ENCODE measurements at places on chromosomes 1 and 21.

DNA sequence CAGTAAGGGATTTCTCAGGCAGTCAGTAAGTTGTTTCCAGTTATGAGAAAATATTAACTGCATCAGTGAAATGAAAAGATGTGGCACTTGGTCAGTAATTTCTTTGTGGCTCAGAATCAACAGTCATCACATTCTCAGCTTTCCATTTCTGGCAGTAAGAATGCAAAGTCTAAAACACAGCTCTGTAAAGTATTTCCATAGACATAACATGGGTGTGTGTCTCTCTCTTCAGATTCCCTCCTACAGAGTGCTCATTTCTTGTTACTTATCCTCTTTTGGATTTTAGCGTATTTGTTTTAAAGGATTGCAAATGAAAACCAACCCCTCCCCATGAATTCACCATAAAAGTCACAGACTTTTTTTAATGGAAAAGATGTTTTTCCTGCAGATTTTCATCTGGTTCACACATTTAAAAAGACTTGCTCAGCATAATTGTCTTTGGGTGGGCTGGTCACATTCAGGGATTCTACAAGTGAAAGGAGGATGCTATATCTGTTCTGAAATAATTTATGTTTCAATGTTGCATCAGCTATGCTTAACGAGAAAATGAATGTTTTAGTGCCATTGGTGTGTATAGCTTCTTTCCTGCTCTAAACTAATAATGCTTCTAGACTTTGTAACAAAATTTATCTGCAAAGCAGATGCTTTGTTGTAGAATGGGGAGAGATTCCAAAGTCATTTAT lies 34.6 kb upstream of the CD55 start:
- no peak for DNase-seq

DNA sequence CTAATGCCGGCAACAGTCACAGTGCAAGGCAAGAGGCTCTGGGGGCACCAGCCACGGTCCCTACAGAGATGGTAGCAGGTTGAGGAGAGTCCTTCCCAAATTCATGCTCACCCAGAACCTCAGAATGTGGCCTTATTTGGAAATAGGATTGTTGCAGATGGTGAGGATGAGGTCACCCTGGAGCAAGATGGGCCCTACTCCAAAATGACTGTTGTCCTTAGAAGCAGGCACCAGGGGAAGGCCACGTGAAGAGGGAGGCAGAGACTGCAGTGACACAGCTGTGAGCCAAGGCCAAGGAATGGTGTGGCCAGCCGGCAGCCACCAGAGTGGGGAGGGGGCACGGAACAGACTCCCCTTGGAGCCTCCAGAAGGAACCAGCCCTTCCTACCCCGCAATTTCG lies 70.8 kb upstream of the CLDN14 start:
- no peak for DNase-seq

DNA sequence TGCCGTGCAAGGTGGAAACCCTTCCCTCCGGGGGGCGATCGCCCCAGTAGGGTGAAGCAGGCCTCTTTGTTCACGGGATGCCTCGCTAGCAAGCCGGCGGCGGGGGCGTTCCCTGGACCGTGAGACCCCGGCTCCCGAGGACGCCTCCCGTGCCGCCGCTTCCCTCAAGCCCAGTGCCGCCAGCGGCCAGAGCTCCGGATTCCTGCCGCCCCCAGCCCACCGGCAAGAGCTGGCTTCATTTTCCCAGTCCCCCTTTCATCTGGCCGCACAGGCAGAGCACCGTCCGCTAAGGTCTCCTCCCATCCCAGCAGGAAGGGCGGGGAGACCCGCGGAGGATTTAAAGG lies 16.3 kb downstream of the IER5 start:
- no peak for DNase-seq

- no peak for DNase-seq
These were observed 671 bp downstream of the HNRNPU start for GRCh38 chr1:244863491-244864252.

DNA sequence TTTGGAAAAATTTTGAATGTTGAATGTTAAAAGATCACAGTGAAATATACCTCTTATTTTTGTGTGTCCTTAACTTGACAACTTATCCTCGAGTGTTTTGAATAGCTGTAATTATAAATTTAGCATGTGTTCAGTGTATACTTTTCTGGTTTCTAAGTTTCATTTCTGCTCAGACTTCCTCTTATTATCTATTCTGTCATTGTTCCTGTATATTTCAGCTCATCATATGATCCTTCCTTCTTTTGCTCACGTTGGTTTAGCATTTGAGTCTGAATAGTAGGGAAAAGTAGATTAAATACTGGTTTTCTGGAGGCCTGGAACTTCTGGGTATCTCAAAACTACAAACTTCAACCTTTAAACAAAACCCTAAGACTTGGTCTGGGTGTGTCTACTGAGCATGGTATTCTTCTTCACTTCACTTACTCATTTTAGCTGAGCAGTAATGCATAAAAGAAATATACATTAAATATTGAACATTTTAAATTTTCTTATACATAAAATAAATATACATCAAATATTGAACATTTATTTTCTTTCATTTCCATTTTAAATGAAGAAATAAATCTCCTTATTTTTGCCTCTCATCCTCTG lies 3.3 kb upstream of the ATP6V1G3 start:
- no peak for DNase-seq

GRCh38 chr1:145771056-145771455 lies 51.8 kb downstream of the CD160 start:
- no peak for DNase-seq

GRCh38 chr1:200625381-200625824 lies 4.9 kb upstream of the KIF14 start:
- DNase-seq: no peak

- DNase-seq: no peak
These were observed 47.8 kb downstream of the ZMYM4 start for GRCh38 chr1:35316264-35316663.

DNA sequence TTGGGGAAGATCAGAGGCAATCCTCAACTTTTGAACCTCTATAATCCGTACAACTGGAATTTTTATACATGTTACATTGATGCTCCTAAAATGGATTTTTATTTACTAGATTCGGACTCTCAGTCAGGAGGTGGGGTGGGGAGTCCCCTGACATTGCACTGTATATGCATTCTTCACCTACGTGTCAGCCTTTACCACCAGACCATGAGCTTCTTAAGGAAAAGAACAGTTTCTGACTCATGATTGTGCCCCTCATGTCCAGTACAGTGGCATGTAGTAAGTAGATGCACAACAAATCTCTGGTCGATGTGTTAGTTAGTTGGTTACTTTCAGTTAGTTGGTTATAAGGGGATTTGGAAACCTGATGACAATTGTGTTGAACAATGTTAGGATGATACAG lies 15.4 kb downstream of the LPAR3 start:
- DNase-seq: no peak

- DNase-seq: no peak
These were observed 85.7 kb upstream of the CCDC190 start for GRCh38 chr1:162946701-162947100.

DNA sequence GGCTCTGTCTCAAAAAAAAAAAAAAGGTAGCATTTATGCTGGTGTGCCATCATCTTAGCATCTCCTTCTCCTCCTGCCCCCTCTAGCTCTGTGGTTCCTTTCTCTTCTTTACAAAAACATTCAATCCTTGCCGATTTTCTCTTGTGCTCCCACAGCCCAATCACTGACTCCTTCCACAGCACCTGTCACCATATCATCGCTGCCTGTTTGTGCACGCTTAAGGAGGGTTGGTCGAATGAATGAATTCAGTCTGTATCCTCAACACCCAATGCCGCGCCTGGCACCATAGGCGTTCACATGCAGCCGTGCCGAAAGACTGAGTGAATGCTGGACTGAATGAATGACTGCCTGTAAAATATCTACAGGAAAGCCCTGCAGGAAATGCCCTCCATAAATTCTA lies 7.9 kb downstream of the RNU5D-1 start:
- DNase-seq: no peak

DNA sequence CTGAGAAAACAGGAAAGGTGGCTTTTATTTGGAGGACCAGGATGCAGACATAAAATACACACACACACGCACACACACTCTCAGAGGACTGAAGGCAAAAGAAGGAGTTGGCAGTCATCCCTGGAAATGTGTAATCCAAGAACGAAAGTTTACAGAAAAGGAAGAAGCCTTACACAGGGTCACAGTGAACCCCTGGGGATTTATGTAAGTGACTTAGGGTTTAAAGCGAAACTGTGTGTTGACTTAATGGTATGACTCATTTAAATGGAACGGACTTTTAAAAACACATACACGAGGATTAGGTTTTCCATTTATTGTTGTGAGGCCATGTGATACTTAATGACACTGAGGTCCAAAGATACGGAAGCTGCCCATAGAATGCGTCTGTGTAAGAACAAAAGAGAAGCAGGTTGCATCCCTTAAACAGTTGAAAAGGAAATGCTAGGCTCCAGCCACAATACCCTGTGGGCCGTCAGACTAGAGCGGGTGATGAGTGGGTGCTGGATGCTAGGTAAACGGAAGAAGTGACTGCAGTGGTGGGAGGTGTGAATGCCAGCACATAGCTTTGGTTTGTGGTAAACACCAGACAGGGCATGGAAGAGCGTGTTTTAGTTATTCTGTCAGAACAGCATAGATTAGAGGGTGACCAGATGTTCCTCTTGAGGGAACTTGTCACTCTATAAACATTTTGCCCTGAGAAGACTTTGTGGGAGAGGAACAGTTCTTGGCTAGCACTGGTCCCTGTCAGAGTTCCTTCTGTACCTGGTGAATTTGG lies 21.6 kb upstream of the BCL10 start:
- DNase-seq: peak; percentile 89

GRCh38 chr1:228279011-228279721 lies 71.3 kb downstream of the OBSCN start:
- DNase-seq: no peak

DNA sequence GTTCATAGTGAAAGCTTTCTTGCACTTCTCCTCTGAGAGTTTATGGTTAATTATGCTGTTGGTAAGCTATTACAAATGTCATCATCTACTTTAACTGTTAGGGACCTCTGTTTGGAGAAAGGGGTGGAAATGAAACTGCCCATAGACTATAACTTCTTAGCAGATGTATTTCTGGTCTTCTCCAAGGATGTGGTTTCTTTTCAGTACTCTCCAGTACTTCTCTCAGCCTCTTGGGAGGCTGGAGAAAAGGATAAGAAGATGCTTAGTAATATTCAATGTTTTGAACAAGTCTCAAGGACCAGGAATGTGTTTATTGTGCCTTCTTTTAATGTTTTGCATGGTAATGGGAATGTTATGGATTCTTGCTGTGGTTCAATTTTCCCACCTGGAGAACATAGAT lies 60.4 kb downstream of the LAMC2 start:
- no peak for DNase-seq

GRCh38 chr1:2175055-2175414 lies 19.5 kb downstream of the FAAP20 start:
- no peak for DNase-seq

GRCh38 chr1:108653431-108654105 lies 7.3 kb downstream of the HENMT1 start:
- DNase-seq: no peak

DNA sequence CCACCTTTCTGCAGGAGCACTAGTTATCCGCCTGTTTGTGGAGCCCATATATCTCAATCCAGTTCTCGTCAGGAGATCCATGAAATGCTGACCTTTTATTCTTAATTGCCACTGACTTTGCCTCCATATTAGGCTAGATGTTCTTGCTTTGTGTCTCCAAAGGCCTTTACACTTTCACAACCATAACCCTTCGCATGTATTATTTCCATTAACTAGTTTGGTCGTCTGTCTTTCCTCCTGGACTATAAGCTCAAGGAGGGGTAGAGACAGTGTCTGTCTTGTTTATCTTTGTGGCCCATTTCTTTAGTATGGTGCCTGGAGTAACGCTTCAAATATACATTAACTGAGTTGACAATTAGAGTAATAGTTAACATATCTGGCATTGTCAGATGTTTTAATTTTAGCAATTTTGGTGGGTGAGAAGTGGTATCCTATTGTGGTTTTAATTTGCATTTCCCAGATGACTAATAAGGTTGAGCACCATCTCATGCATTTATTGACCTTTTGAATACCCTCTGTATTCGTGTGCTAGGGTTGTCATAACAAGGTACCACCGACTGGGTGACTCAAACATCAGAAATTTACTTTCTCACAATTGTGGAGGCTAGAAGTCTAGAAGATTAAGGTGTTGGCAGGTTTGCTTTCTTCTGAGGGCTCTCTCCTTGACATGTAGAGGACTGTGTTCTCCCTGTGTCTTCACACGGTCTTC lies 21.7 kb upstream of the IL12RB2 start:
- no peak for DNase-seq

DNA sequence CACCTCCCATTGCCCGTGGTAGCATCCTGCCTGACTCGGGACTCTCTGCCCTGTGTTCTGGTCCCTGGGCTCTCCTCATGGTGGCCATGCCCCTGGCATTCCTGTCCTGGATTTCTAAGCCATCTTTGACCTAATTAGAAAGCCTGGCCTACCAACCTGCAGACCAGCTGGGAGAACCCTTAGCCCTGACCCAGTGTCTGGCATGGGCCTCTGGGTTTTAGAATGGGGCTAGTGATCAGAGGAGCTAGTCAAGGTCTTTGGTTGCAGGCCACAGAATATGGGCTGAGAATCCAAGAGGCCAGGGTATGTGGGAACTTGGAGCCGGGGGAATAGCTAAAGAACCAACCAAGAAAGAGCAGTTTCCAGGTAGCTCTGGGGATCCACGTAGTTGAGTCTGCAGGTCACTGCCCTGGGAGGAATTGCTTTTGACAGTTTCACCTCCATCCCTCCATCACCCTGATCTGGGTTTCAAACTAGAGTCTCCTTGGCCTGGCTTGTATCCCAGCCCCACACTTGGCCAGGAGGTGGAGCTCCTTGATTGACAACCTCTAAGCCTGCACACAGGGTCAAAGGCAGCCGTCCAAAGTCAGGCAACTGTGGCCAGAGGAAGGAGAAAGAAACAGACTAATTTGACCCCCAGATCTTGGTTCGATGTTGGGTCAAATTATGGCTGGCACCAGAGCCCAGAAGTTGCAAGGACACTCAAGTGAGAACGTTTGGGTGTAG lies 54.7 kb upstream of the ABCG1 start:
- peak; percentile 29 for DNase-seq

GRCh38 chr1:81670286-81670685 lies 130.4 kb upstream of the ADGRL2 start:
- DNase-seq: no peak

- DNase-seq: no peak
These were observed 130.4 kb downstream of the SETD4 start for GRCh38 chr21:35929901-35930300.

DNA sequence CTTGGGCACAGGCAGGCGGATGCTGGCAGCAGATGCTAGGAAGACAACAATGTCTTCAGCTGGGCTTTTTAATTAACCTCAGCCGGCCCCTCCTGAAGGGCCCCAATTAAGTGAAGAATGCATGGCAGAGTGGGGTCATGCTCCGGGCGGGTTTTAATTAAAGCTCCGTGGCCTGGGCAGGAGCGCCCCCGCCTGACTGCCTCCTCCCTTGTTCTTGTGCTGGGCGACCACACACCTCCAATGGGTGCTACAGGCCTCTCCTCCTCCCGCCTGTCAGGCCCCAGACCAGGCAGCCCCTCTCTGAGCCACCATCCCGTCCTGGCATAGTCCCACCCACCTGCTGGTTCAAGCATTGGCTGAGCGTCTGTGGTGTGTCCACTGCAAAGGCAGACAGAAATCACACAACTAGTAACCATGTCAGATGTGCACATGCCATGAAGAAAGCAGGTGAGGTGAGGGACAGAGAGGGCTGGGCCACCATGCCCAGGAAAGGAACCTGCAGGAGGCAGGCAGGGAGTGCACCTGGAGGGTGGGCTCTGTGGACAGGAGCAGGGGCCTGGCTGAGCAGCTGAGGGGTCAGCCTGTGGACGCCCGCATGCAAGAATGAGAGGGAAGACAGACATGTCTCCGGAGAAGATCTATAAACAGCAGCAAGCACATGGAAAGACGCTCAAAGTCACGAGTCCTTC lies 8.5 kb upstream of the ARF1 start:
- no peak for DNase-seq

- DNase-seq: no peak
These were observed at the start of gene ZBTB18 for GRCh38 chr1:244050835-244051444. ZBTB18 (plus strand) TSS chr1:244051283; CDS start chr1:244051432, 149 bp downstream.

Data from HCT116 (cell line).